Activated T-helper 9 cell treated with anti-CD3 and anti-CD28 coated beads, Interleukin-2, amount 50 U/mL, for 16 hours (primary cell): ENCODE measurements at places on chromosomes 3 and 15.

- no peak for DNase-seq
Measured at GRCh38 chr3:125221831-125222230, 9.3 kb upstream of the SLC12A8 start.

DNA sequence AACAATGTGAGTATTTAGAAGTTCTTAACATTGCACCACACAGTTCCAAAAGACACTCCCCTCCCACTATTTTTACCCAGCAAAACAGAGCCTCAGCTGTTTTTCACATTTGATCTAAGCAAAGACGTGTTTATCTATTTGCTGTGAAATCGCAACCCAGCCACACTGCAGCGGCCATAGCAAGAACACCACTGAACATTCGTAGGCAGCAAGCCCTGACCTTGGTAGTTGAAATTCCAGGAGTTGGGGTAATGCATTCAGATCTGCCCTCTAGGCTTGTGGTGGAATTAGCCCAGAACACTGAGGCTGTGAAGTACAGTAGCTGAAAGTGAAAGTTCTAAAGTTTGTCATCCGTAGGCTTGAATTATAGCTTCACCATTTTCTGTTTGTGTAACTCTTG, 17.1 kb upstream of the SLC24A5 start:
- no peak for DNase-seq

- no peak for DNase-seq
Measured at GRCh38 chr15:52656412-52656811, 22.8 kb downstream of the ATOSA start.

GRCh38 chr15:87368511-87368910, 888.0 kb downstream of the NTRK3 start:
- no peak for DNase-seq

DNA sequence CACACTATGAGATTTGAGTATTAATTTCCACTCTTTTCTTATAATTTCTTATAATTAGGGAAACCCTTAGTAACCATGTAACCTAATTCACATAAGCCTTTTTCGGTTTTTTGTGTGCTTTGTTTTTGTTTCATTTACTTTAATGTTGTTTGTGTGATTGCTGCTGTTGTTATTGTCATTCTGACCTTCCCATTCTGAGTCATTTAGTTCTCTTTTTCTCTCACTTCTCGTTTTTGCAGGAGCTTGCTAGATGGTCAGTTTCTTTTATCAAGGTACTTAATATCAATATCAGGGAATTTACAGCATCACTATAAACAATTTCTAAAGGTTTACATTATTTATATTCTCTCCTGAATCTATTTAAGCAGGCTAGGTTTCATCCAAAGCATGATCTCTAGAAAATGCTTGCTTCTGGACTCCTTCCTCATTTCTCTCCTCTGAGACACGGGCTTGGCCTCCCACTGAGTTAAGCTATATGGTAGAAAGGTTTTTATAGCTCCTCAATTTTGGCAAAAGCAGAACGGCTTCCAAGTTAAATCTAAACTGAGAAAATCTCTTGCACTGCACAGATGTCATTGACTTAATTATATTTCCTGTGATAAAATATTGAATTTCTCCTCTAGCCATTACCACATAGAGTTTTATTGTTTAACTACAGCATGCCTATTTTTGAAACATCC, 534.2 kb downstream of the NSUN3 start:
- DNase-seq: no peak

DNA sequence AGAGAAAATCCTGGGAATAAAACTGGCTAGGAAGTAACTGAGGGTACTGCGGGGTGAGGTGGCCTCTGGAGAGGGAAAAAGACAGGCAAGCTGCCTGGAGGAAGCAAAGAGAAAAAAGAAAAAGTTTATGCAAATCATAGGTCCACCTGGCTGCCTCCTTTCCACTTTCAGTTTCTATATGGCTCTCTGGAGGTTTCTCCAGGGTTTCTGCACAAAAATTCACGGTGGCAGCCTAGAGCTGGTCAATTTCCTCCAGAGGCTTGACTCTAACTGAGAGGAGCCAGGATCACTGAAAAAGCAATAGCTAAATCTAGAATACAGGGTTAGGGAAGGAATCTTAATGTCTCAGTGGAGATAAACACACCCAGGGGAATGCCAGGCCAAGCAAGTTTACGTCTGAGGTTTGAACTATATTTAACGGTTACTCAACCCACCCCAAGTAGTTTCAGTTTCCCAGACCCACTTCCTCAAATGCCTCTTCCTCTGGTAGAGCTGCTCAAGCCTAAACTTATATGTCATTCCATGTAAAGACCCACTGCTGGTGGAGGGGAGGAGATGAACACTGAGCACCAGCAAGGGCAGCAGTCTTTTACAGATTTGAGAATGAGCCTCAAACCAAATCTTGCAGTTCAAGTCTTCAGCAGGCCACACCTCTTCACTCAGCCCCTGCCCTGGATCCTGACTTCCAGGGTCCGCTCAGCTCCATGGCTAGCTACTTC, 5.7 kb downstream of the LYSMD2 start:
- no peak for DNase-seq

- DNase-seq: no peak
Measured at GRCh38 chr3:63705092-63705645, 52.7 kb downstream of the SNTN start.

- DNase-seq: no peak
Measured at GRCh38 chr15:89406218-89406939, 71.8 kb upstream of the POLG start.

DNA sequence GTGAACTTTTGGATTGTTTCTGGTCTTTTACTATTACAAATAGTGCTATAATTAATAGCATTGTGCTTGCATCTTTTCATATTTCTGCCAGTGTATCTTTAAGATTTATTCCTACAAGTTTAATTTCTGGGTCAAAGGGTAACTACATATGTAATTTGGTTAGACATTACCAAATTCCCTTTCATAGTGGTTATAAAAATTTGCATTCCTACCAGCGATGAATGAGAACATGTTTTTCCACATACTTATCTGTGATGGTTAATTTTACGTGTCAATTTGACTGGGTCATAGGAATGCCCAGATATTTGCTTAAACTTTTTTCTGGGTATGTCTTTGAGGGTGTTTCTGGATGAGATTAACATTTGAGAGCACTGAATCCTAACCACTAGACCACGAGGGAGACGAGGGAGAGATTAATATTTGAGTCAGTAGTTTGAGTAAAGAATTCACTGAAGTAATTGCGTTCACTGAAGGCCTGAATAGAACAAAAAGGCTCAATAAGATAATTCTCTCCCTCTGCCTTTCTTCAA, 132.3 kb upstream of the NEO1 start:
- no peak for DNase-seq

DNA sequence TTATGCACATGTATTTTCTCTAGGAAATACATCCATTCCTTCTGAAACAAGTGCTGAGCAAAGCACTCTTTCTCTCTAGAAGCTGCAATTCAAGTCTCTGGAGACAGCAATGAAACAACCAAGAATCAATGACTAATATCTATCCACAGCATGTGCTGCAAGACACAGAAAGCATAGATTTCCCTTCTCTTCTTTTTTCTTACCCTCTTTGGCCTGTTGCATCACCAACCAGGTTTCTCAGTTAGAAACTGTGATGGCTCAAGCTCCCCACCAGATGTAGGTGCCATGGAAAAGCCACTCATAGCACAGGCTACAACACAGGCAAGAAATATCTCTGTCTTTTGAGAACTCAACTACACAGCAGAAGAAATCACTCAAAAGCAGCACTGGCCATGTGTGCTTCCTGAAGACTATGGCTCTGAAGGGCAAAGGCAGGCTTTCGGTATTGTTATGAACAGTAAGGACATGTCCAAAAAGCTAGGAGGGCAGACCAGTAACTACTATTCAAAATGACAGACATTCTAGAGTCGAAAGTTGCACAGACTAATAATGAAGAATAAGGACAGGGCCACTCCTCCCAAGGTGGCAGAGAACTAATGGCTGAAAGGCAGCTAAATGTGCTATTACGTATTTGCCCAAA, 15.5 kb downstream of the ZDHHC3 start:
- no peak for DNase-seq

DNA sequence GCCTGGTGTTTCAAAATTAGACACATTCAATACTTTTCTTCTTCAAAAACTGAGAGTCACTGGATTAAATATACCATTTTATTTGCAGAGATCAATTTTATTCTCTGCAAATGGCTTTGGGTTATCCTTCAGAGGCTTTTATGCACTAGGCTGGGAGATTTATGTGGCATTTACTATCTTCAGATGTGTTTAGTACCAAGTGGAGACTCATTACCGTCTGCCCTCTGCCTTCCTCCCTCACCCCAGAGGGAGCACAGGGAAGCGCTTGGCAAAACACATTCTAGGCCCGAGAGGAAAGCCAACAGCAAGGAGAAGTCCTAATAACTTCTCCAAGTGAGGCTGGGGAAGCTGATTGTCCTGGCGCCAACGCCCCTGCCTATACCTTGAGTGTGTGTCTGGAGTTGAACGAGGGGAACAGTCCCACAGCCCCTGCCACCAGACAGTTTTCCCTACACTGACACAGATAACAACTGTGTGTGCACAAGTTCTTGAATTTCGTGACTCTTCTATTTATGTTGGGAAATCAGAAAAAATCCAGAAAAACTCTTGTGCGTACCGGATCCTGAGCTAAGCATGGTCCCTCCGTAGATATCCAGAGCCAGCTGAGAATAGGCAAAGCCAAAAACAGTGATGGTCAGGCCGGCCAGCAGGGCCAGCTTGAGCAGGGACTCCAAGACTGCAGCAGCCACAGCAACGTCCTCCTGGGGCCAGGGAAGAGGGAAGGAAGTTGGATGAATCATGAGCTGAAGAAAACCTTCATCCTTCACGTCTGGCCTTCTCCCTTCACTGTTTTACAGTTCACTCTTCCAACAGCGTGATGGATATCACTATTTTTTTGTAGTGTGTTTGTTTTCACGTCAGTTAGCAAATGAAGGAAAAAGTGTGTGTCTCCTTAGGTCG, 26.6 kb downstream of the RFT1 start:
- no peak for DNase-seq

GRCh38 chr15:69679623-69680228, 227.1 kb downstream of the RPLP1 start:
- peak; percentile 23 for DNase-seq

DNA sequence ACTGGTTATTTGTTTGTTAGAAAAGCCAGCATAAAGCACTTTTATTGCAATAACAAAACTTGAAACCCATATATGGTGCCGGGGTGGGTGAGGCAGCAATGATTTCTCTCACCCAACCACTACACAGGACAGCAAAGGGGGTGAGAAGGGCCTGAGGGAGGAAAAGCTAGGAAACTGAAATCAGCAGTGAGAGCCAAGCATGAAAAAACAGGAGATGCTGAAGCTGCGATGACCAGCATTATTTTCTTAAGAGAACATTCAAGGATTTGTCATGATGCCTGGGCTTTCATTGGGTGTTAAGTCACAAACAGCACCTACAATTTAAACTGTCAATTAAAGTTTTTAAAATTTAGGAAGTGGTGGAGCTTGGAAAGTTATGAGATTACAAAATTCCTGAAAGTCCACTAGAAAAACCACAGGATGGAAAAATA, 11.9 kb upstream of the TM4SF4 start:
- DNase-seq: no peak

- no peak for DNase-seq
Measured at GRCh38 chr3:126971891-126972351, 11.0 kb upstream of the PLXNA1 start.

DNA sequence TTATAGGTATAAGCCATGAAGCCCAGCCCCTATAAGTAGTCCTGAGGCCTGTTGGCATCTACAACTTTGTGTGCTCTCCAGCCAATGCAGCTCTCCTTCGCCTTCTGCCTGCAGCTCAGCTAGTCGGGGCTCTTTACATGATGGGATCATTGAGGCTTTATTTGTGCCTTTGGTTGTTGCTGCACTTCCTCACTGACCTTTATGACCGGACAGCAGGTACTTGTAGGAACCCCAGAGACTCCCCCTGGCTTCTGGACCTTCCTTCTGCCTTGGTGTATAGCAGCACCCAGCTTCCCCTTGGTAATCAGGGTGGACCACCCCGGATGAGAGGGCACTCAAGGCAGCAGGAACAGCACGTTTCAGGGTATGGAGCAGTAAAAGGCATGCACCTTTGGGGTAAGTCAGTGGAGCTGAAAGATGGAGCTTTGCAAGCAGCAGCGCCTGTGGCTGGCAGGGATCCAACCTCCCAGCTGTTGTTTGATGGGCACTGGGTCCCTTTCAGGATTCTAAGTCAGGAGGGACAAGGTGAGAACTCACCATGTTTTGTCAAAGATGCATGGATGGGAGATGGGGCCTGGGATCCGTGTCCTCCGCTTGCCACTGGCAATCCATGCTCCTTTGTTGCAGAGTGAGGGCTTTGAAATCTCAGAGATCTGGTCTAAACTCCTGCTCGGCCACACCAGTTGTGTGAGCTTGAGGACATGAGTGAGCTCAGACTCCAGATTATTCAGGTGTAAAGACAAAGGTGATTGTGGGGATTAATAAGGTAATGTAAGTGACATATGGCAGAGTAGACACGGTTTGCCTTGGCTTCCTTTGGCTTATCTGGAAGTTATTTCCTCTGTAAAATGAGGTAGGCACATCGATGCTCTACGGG, 65.1 kb upstream of the KLF13 start:
- DNase-seq: no peak

GRCh38 chr15:68353421-68354135, 76.0 kb downstream of the FEM1B start:
- no peak for DNase-seq

GRCh38 chr3:46030626-46031025, 3.3 kb upstream of the XCR1 start:
- DNase-seq: no peak

GRCh38 chr15:33155691-33156420, 38.7 kb downstream of the FMN1 start:
- DNase-seq: no peak

- no peak for DNase-seq
Measured at GRCh38 chr15:24627443-24627842, 48.1 kb upstream of the NPAP1 start.

GRCh38 chr15:95368191-95368590, 962.3 kb upstream of the NR2F2 start:
- DNase-seq: no peak

DNA sequence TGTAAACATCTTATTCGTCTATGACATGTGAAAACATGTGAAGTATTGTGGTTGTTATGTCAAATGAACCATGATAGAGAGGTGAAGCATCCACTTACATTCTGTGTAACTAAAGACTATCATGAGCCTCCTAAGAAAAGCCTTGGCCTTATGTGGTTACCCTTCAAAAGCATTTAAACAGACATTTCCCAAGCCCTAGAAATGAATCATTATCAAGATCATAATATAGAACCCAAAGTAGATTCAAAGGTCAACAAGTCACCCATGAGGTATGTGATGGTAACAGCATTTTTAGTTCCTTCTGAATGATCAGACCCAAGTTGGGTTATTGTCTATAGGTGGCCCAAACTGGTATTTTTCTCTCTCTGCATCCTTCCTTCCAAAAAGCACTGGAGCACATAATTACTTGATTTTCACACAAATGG, 408.0 kb downstream of the TBL1XR1 start:
- no peak for DNase-seq
